HL-60 (cell line): ENCODE measurements at places on chromosomes 5 and 9.

- no peak for DNase-seq
Measured at GRCh38 chr5:24816206-24816605, 171.4 kb upstream of the CDH10 start.

GRCh38 chr5:90434116-90434714 is 24.7 kb upstream of the CETN3 start:
- DNase-seq, result no peak

- DNase-seq, result no peak
Measured at GRCh38 chr5:137833463-137833862, 34.2 kb upstream of the MYOT start.

DNA sequence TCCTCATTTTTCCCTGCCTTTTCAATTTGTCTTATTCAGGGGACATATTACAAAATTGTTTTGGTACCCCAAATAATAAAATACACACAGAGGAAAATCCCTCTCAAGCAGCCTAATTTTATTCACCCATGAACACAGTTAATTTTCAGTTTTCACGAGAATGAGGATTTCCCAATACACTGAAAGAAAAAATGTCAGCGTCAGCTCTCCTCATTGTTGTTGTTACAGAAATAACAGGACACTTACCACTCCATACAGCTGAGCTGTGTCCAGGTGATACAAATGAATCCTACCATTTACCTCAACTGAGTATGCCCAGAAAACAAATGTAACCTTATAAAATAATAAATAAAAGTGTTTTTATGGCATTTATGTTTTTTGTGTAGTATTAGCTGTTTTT is 144.6 kb upstream of the PCA3 start:
- no peak for DNase-seq

DNA sequence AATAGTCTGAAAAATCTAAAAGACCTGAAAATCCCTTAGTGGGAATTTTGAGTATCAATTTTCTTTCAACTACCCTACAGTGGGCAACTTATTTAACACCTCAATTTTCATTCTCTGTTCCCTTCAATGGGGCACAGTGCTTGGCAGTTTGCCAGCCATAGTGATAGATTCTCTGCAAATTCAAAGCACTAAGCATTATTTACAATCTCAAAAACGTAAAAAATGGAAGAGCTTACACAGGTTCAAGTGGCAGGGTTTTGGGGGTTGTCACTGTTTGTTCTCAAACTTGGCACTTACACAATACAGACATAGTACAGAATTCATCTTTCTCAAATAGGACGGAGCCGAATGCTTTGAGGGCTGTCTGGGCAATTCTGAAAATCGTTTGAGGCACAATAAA is 515.0 kb downstream of the EFNA5 start:
- DNase-seq, result no peak
